GM03348 (cell line): ENCODE measurements at places on chromosomes 7 and 10.

- DNase-seq: no peak
These were observed 71.0 kb downstream of the CDH23 start for GRCh38 chr10:71467569-71468362.

DNA sequence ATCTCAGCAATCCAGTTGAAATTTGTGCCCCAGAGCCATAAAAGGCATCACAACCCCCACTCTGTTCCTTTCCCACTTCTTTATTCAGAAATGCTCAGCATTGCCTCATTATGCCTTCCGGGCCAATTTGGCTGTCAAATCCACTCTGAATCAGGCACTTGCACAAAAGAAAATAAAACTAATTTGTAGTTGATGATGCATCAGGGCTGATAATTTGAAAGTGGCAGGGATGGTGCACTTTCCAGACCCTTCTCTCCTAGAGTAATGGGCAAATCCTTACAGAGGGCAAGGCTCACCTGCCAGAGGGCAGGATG, 147.9 kb upstream of the PDE1C start:
- DNase-seq: no peak

GRCh38 chr7:74343281-74344131, 54.3 kb downstream of the CLIP2 start:
- peak; percentile 90 for DNase-seq

DNA sequence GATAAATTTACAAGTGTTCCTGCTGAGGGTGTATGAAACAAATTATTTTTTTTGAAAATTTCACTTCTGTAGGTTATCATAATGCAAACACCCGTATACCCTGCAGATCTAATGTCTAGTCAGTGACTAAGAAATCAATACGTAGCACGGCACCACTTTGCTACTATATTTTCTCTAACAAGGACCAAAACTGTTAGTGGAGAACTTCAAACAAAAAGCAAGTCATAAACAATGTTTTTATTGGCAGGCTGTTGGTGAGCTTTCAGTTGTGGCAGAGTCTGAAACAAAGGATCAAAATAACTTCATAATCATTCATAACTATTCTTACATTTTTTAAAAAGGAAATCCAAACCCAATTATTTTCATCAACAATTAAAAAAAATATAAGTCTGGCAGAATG, 11.8 kb downstream of the SEM1 start:
- no peak for DNase-seq

- DNase-seq: no peak
These were observed 568 bp downstream of the PRSS2 start for GRCh38 chr7:142771353-142771723.

DNA sequence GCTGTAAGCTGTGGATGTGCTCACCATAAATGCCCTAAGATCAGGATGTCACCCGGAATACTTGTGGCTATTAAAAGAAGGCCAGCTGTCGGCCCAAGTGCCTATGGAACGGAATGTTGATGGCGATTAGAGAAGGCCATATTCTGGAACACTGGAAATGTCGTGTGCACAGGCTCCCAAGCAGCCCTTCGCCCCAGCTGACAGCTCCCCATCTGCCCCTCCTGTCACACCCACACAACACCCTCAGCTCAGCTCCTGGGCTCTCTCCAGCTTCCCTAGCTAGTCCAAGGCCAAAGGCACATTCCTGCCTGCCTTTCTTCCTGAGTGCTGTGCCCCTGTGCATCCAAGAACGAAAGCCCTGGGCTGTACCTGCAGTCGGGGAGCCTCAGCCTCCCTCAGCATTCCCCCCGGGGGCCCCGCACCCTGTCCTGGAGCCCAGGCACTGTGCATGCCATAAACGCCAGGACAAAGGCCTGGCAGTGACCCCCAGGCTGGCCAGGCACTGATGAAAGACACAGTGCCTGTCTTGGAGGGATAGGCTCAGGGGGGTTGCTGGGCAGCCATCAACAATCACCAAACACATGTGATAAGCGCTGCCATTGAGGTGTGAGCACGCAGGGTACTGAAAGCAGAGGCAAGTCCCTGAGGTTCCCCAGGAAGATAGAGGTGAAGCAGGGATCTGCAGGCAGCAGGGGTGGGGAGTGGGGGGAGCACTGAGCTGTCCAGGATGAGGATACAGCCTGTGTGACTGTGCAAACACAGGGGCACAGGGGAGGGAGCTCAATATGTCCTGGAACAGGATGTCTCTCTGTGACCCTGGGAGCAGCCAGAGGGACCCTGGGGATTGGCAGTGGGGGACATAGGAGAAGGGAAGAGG, 3.7 kb upstream of the LDB3 start:
- no peak for DNase-seq

- DNase-seq: peak; percentile 19
These were observed 174.8 kb upstream of the AGR3 start for GRCh38 chr7:17056491-17057142.

DNA sequence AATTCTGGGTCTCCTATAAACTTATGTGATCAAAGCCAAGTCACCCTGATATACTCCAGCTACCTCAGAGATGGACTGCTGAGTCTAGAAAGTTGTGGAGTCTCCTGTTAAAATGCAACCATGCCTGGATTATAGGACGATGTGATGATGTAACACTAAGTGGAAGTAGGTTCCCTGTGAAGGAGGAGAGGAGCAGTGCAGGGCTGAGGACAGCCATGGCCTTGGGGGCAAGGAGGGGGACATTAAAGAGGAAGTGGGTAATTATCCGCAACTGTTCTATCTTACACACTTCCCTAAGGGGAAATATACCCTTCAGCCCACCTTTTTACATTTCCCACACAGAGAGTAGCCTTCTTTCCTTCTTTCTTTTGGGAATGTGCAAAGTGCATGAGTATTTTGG, 63.8 kb downstream of the MTPN start:
- DNase-seq: no peak

GRCh38 chr10:31549896-31550295, 230.9 kb downstream of the ZEB1 start:
- DNase-seq: peak; percentile 51

GRCh38 chr7:112206991-112207592, 597 bp downstream of the ZNF277 start:
- peak; percentile 37 for DNase-seq

- no peak for DNase-seq
These were observed 9.0 kb downstream of the ELMO1 start for GRCh38 chr7:37439653-37440026.

DNA sequence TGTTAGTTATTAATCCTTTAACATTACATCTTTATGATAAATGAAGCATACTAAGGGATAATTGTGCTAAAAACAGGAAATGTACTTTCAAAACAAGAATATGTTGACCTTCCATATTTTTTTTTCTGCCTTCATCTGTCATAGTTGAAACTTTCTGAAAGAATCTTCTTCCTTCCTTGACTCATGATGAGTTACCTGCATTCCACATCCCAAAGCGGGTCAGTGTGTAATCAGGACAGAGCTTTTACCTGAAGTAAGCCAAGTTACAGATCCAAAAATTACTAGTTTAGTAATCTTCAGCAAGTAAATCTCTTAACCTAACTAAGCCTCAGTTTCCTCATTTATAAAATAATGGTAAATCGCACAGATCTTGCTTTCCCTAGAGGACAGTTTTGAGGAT, 13.4 kb upstream of the ARL4A start:
- no peak for DNase-seq

- DNase-seq: no peak
These were observed 26.6 kb downstream of the CPEB3 start for GRCh38 chr10:92264249-92264648.

- peak; percentile 75 for DNase-seq
These were observed 572 bp downstream of the CHST12 start for GRCh38 chr7:2403718-2404648.

DNA sequence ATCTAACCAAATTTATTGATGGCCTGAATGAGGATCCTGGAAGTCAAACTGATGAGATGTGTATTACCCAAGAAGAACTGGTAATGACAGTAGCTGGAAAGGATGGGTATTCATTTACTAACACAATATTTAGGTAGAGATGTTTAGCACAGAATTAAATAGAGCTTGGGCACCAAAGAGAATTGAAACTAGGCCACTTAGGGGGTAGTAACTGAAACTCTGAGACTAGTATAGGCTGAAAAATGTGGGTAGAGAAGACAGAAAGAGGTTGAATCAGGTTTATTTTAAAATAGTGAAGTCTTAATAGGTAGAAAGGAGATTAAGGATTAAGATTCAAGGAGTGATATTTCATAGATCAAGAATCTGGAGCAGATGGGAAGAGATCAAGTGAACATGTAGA, 155.8 kb downstream of the MLLT10 start:
- DNase-seq: no peak

DNA sequence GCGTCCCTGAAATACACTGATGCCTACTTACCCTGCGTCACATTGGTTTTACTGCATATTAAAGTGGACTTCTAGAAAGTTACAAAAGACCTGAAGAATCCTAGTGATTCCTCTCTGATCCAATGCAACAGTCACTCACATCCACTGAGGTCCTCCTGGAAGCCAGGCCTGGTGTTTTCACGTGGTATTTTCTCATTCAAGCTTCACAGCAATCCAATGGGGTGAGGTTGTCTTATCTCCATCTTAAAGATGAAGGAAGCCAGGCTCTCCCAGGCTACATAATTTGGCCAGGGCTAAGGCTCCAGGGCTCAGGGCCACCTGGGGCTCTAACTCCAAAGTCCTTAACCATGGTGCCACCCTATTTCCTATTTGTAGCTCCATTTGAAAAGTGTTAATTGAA, 126.3 kb upstream of the SFMBT2 start:
- DNase-seq: no peak

GRCh38 chr10:112898540-112899390, 51.3 kb upstream of the TCF7L2 start:
- no peak for DNase-seq

DNA sequence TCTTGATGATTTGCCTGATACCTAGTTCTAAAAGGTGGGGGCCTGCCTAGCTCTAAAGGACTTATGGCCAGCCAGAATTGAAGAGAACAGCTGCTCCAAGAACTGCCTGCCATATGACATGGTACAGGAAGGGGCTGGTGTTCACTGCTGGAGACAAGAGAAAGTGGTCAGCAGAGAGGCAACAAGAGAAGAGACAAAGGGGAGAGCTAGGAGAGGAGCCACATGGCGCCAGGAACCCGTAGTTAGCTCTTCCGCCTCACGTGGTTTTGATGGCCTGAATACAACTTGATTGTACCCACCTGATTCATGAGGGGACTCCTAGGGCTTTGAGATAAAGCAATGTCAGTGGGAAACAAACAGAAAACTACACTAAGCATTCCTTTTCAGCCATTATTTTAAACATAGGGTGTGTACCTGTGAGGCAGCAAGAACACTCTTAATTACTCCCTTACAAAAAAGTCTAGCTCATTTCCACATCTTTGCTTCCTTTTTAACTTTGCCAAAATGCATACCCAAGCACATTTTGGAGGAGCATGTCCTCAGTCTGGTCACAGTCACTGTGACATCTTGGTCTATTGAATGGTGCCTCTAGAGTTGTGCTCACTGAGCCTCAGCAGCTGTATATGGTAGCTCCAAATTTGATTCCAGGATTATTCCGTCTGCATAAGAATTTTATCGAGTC, 71.6 kb downstream of the CCDC71L start:
- DNase-seq: no peak
